Germinal center (tissue), 1 donor: ENCODE measurements at places on chromosomes 7 and 10.

DNA sequence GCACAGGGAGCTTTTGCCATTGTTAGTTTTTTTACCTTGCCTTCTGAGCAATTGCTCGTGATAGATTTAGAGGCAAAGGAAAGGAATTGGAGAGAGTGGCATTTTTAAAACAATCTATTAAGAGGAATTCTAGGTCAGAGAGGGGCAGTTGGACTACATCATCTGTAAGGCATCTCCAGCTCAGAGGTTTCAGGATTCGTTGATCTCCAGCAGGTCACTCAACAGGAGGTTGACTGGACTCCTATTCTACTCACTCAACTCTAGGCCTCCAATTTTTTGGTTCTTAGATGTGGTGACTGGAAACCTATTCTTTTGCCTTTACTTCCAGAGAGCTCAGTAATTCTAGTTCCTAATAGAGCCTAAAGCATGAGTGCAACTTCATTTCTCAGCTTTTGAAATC is 42.8 kb downstream of the TBXAS1 start:
- no peak for DNase-seq

- no peak for DNase-seq
Measured at GRCh38 chr7:80721883-80722615, 83.6 kb downstream of the CD36 start.

- DNase-seq, result no peak
Measured at GRCh38 chr7:128879939-128880746, 17.5 kb downstream of the ATP6V1F start.

GRCh38 chr10:17841050-17841449 is 31.9 kb downstream of the MRC1 start:
- DNase-seq, result no peak

DNA sequence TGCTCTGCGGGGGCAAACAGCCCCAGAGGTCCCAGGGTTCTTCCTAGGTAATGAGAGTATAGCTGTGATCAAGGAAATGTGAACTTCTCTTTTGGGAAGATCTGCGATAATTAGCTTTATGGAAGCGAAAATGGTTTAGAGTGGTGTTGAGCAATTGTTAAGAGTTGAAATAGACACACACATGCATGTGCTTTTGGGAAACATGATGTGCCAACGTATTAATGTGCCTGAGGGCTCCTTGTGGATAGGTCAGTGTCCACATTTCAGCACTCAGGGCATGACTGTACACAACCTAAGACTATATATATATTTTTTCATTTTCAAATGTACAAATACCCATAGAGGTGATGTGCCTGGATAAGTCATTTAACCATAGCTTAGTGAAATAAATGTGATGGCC is 67.0 kb downstream of the GSDME start:
- no peak for DNase-seq
